ENCODE measurements at places on chromosomes 3 and 15. TPM values are rescaled to one million over a fixed set of nuclear protein-coding genes. Genes with fewer than 3 reads are reported as not detected.

The MYEF2 gene
- total RNA-seq = 38.5 TPM

GRCh38 chr3:165254812-165255211 lies 58.6 kb upstream of the SLITRK3 start:
- peak; percentile 65 for DNase-seq
- H3K27me3 ChIP-seq = no peaks in the 10 kb centered on the region
- H3K27ac ChIP-seq = no peak overlapping the region
- H3K4me3 ChIP-seq = no peak overlapping the region
- no peaks in the 10 kb centered on the region for H3K4me1 ChIP-seq
- no peaks in the 10 kb centered on the region for H3K36me3 ChIP-seq

DNA sequence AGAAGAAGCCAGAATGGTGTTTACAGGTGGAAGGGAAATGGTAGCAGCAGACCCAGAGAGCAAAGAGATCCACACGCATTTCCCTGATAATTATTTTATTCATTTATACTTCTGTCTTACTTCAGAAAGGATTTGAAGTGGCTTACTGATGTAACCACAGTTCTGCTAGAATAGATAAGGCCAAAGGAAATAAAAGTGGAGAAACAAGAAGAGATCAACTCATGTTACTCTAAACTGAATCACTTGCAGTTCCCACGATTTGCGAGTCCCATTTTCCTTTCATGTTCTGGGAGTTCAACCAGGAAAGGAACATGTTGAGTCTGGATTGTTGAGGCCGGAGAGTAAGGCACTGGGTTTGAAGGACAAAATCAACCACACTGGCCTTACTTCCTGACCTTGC lies 151.8 kb downstream of the MYRIP start:
- no peak overlapping the region for H3K4me3 ChIP-seq
- DNase-seq = no peak
- H3K36me3 ChIP-seq = no peaks in the 10 kb centered on the region
- H3K27me3 ChIP-seq = no peaks in the 10 kb centered on the region
- H3K27ac ChIP-seq = peak overlapping the region; percentile 3
- no peaks in the 10 kb centered on the region for H3K4me1 ChIP-seq

The LRRIQ4 gene
- not detected for total RNA-seq

GRCh38 chr15:32888221-32888761 lies 170.5 kb downstream of the GREM1 start:
- H3K36me3 ChIP-seq = no peaks in the 10 kb centered on the region
- H3K27ac ChIP-seq = no peak overlapping the region
- H3K4me3 ChIP-seq = no peak overlapping the region
- no peaks in the 10 kb centered on the region for H3K27me3 ChIP-seq

- no peaks in the 10 kb centered on the region for H3K36me3 ChIP-seq
- no peak overlapping the region for H3K4me3 ChIP-seq
- DNase-seq = no peak
- H3K27me3 ChIP-seq = no peaks in the 10 kb centered on the region
- H3K27ac ChIP-seq = no peak overlapping the region
Measured at GRCh38 chr3:123818324-123818920, 65.7 kb downstream of the MYLK start.

DNA sequence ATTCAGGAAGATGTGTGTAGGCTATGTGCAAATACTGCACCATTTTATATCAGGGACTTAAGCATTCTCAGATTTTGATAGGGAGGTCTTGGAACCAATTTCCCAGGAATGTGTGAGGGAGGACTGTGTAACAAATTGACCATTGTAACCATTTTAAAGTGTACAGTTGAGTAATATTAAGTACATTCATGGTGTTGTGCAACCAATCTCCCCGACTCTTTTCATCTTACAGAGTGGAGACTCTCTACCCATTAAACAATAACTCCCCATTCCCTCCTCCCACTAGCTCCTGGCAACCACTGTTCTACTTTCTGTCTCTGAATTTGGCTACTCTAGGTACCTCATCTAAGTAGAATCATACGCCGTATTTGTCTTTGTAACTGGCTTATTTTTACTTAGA lies 5.1 kb downstream of the RCN2 start:
- no peaks in the 10 kb centered on the region for H3K4me1 ChIP-seq
- H3K36me3 ChIP-seq = peaks cover 24% of the 10 kb centered on the region
- no peak overlapping the region for H3K4me3 ChIP-seq

DNA sequence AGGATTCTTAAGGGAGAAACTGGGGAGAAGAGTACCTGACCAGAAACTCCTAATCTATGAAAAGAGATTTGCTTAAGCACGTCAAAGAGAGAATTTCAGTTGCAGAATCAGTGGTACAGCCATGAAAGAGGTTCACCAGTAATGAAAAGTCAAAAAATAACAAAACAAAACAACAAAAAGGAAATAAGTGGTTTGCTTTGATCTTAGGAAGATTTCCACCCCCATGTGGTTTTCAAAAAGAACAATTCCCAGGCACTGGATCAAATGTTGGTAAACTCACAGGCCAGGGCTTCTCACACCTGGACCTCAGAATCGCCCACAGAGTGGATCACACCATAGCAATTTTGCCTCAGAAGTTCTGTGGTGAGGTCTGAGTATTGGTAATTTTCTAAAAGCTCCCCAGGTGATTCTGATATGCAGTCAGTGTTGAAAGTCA lies 67.5 kb downstream of the TMEM39A start:
- H3K27me3 ChIP-seq = no peaks in the 10 kb centered on the region
- DNase-seq = no peak
- no peak overlapping the region for H3K4me3 ChIP-seq
- H3K4me1 ChIP-seq = no peaks in the 10 kb centered on the region

DNA sequence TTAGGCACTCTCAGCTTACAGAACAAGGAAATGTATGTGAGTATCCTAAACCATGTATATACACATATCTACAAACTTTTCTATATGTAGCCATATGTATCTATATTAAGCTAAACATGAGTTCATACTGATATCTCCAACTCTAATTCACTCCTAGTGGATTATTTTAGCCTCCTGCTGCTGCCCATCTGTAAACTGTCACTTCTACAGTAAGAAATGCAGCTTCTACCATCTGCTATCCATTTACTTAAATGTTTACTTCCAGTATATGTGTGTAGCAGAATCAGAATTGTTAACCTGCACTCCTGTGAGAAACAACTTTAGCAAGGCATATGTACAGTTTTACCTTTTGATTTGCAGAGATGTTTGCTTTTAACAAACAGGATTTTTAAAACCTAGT lies 478.5 kb upstream of the CBLB start:
- no peak for DNase-seq
- no peak overlapping the region for H3K4me3 ChIP-seq
- H3K27ac ChIP-seq = no peak overlapping the region
- H3K4me1 ChIP-seq = no peaks in the 10 kb centered on the region
- H3K27me3 ChIP-seq = no peaks in the 10 kb centered on the region

The ATRIP gene
- total RNA-seq = 7.6 TPM

DNA sequence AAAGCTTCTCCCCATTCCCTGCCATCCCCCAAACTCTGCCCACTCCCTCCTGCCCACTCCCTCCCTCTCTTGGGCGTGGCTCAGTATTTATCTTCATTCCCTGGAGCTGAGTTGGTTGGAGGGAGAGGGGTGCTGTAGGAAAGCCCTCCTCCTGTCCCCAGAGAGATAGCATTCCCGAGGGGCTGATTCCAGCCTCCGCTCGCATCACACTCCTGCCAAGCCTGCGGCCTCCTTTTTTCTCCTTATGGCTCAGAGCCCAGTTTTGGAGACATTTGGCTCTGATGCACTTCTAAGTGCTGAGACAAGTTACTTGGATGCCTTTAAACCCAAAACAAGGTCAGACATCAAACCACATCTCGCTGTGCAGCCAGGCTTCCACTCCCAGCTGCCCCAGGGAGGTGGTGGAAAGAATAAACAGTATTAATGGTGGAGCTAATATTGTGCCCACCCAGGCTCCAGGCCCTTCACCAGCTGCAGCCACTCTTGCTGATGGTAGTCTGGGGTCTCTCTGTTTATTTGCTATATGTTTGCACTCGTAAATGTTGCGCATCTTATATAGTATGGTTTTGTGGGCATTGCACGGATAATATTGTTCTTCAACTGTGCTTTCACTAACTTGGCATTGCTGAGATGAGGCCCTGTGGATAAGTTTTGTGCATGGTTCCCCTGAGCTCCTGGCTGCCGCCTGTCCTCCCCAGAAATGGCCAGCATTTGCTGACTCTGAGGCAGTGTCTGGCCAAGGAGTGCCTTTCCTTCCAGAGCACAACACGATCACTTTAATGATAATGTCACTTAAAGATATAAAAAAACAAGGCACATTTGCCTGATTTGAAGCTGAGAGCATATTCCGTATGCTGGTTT lies 157.2 kb downstream of the LRRC28 start:
- H3K4me1 ChIP-seq = peaks cover 25% of the 10 kb centered on the region
- H3K4me3 ChIP-seq = no peak overlapping the region
- no peaks in the 10 kb centered on the region for H3K36me3 ChIP-seq
- H3K27me3 ChIP-seq = no peaks in the 10 kb centered on the region
- DNase-seq = peak; percentile 97

The TPRA1 gene
- 38.7 TPM for total RNA-seq

GRCh38 chr3:52292247-52293065 lies 4.8 kb downstream of the GLYCTK start:
- H3K36me3 ChIP-seq = peaks cover 6% of the 10 kb centered on the region
- no peaks in the 10 kb centered on the region for H3K27me3 ChIP-seq
- no peak overlapping the region for H3K27ac ChIP-seq
- no peak for DNase-seq
- no peak overlapping the region for H3K4me3 ChIP-seq

The DZIP1L gene
- 27.6 TPM for total RNA-seq

- H3K4me1 ChIP-seq = no peaks in the 10 kb centered on the region
- H3K27ac ChIP-seq = no peak overlapping the region
- no peaks in the 10 kb centered on the region for H3K36me3 ChIP-seq
- H3K4me3 ChIP-seq = no peak overlapping the region
- DNase-seq = no peak
- no peaks in the 10 kb centered on the region for H3K27me3 ChIP-seq
Measured at GRCh38 chr15:28037969-28038590, 61.0 kb downstream of the OCA2 start.

DNA sequence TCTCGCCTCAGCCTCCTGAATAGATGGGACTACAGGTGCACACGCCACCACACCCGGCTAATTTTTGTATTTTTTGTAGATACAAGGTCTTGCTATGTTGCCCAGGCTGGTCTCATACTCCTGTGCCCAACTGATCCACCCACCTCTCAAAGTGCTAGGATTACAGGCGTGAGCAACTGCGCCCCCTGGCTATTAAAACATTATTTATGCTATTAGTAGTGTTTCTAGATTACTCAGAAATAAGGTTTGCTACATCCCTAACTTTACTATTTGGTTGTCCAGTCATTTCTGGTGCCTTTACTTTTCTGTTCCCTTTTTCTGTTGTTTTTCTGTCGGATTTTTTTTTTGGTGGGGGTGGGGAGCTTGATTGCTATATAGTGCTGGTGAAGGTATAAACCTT lies 393.6 kb upstream of the TPM1 start:
- DNase-seq = peak; percentile 37
- H3K27ac ChIP-seq = no peak overlapping the region
- H3K27me3 ChIP-seq = no peaks in the 10 kb centered on the region
- H3K4me3 ChIP-seq = no peak overlapping the region
- H3K36me3 ChIP-seq = peaks cover 12% of the 10 kb centered on the region

- peaks cover 13% of the 10 kb centered on the region for H3K4me1 ChIP-seq
- peak; percentile 72 for DNase-seq
- H3K4me3 ChIP-seq = no peak overlapping the region
- no peak overlapping the region for H3K27ac ChIP-seq
Measured at GRCh38 chr3:112334691-112335433, 1.9 kb downstream of the CD200 start.

GRCh38 chr3:128366136-128366535 lies 100.6 kb downstream of the DNAJB8 start:
- H3K4me1 ChIP-seq = no peaks in the 10 kb centered on the region
- H3K36me3 ChIP-seq = no peaks in the 10 kb centered on the region
- no peaks in the 10 kb centered on the region for H3K27me3 ChIP-seq

The CLDN11 gene
- 11.5 TPM for total RNA-seq

- H3K27ac ChIP-seq = no peak overlapping the region
- H3K4me1 ChIP-seq = no peaks in the 10 kb centered on the region
- no peaks in the 10 kb centered on the region for H3K36me3 ChIP-seq
- no peak for DNase-seq
Measured at GRCh38 chr15:34693053-34693744, 61.6 kb downstream of the GJD2 start.

DNA sequence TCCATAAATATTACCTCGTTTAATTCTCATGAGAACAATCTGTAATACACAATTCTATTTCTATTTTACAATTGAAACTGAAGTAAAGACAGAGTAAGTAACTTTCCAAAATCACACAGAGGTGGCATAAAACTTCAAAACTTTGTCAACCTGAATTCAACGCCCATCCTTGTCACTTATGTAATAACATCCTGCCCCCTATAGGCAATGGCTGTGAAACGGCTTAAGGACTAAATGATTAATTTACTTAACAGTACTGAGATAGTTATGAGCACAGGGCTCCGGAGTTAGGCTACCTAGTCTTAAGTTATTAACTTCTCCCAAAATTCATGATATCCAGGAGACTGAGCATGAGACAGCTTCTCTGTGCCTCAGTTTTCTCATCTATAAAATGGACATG lies 293.1 kb upstream of the CHRM5 start:
- no peak overlapping the region for H3K27ac ChIP-seq
- H3K4me1 ChIP-seq = no peaks in the 10 kb centered on the region
- DNase-seq = peak; percentile 41
- no peaks in the 10 kb centered on the region for H3K36me3 ChIP-seq

DNA sequence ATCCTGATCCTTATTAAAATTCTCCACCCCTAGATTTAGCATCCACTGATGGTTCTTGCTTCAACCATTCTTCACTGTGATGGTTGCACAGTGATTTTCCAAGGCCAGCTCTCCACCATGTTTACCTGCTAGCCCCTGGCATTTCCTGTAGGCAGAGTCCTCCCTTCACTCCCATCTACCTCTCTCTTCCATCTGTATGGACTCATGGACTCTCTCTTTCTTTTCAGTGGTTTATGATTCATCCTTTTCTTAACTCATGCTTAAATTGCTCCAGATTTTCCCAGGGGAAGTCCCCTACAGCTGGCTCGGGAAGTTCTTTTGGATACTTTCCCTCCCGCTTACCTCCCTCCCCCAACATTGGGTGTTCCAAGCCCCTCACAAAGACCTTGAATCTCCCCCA lies 18.7 kb downstream of the TGM4 start:
- DNase-seq = no peak
- H3K36me3 ChIP-seq = no peaks in the 10 kb centered on the region
- no peak overlapping the region for H3K4me3 ChIP-seq
- no peak overlapping the region for H3K27ac ChIP-seq
- H3K4me1 ChIP-seq = no peaks in the 10 kb centered on the region

GRCh38 chr3:30847592-30847991 lies 46.9 kb downstream of the GADL1 start:
- H3K4me1 ChIP-seq = no peaks in the 10 kb centered on the region
- H3K4me3 ChIP-seq = no peak overlapping the region
- H3K27ac ChIP-seq = no peak overlapping the region
- H3K36me3 ChIP-seq = no peaks in the 10 kb centered on the region
- DNase-seq = peak; percentile 38

The MESP2 gene
- total RNA-seq = 0.55 TPM

The SLC6A20 gene
- total RNA-seq = 0.28 TPM

All from lung (tissue), 17 donors.